ENCODE measurements at places on chromosomes 2 and 18.
A peak's percentile ranks its signal among the peaks of the same experiment; 100 is the strongest.

- no peak for DNase-seq
Observed at GRCh38 chr18:70420146-70420898, 131.5 kb downstream of the SOCS6 start.

DNA sequence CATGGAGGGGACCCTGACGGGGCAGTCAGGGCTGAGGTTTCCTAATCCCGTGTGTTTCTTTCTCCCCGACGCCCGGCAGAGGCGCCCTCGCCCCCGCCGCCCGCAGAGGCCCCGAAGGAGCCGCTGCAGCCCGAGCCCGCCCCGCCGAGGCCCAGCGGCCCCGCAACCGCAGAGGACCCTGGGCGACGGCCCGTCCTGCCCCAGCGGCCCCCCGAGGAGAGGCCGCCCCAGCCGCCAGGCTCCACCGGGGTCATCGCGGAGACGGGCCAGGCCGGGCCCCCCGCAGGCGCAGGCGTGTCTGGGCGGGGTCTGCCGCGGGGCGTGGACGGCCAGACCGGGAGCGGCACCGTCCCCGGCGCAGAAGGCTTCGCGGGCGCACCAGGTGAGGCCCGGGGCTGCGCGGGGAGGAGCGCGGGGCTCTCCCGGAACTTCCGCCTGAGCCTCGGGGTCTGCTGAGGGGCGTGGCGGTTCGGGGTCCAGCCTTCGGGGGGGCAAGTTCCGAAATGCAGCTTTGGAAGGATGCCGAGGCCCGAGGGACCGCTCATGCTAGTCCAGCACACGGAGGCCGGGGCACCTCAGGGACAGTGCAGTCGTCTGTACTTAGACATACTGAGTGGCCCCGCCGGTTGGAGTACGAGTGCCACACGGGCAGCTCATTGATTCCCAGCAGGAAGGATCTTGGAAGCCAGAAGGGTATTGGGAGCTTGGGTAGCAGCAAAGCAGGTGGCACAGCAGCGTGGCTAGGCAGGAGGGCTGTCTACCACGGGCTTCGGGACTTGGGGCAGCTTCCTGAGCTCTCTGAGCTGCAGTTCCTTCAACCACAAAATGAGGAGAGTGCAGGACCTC lies 60.1 kb downstream of the EMILIN2 start:
- peak; percentile 63 for DNase-seq

DNA sequence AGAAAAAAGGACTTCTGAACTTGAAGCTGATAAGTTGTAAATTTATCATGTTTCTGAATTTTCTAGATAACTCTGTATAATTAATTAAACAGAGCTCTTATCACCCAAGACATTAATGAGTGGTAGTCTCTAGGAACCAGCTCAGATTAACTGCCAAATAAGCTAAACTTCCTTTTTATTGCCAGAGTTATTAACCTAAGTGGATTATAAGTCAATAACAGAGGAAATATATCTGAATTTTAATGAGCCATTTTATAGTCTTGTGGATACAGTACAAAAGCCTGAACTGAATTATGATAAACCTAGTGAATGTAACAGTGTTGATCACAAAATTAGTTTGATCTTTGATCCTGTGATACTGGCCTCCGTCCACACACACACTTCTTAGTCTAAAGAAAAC lies 111.5 kb downstream of the COMMD1 start:
- no peak for DNase-seq

DNA sequence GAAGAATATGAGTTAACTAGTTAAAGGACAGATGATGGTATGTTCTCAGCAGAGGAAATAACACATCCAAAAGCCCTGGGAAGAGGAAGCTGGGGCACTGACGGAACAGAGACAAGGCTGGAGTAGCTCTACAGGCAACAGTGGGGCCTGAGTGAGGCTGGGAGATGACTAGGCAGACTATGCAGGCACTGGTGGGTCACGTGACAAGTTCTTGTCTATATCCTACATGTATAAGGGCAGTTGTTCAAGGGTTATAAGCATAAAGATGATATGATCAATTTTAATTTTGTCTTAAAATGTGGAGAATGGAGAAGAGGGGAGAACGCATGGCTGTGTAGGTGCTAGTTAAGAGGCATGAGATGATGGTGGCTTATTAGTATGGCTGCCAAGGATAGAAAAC lies 68.6 kb downstream of the KCNS3 start:
- no peak for DNase-seq

DNA sequence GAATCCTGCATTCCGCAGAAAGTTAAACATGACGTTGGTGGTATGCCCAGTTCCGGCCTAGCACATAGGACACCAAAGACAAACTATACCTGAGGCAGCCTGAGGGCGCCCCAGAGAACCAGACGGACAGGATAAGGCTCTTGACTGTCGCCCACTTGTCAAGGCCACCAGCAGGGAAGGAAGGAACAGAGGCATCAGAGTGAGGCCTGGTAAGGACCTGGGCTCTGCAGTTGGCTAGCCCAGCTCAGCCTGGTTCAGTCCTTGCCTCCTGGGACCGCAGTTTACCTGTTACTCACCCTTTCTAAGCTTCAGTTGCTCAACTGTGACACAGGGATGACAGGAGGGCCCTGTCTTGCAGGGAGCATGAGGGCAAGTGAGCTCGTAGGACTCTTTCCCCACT lies 82.1 kb downstream of the ACTR2 start:
- DNase-seq: peak; percentile 4

- peak; percentile 13 for DNase-seq
Observed at GRCh38 chr2:230627806-230628724, 84.6 kb upstream of the CAB39 start.

- DNase-seq: no peak
Observed at GRCh38 chr2:44310287-44310686, 35.0 kb downstream of the SLC3A1 start.

GRCh38 chr2:59025157-59025757 lies 784.1 kb upstream of the FANCL start:
- DNase-seq: peak; percentile 14

GRCh38 chr2:167332358-167332757 lies 444.1 kb downstream of the XIRP2 start:
- DNase-seq: no peak

DNA sequence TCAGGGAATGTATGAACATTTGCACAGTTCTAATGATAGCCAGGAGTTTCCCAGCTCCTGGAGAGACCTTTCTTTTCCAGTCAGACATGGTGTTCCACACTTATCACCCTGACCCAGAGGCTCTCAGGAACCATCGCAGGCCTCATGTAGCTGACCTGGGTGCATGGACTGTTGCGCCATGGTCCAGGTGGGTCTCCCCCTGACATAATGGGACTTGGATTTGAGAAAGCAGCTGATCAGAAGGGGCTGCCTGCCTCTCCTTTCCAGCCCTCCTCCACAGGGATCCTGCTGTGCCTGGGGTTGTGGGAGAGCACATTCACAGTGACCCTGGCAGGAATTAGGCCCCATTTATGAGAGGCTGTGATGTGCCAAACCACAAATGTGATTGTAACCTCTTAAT lies 133.4 kb upstream of the ALPP start:
- DNase-seq: no peak

GRCh38 chr2:217834057-217834620 lies 168.7 kb downstream of the TNS1 start:
- no peak for DNase-seq

DNA sequence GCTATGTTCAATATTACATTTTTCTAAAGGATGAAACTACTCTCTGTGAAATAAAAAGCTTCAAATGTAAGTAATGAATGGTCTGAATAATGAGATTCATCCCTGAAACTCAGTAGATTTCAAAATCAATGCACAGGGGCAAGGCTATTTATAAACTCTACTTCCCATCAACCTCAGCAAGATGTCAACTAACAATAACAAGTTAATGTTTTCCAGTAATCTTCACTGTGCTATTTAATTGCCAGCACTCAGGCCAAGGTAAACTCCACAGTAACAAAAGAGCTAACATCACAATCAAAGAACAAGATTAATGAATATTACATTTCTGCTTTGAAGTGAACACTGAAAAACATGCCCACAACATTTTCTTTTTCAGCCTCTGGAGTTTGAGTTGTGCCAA lies 144.3 kb upstream of the ZFP36L2 start:
- DNase-seq: peak; percentile 47

DNA sequence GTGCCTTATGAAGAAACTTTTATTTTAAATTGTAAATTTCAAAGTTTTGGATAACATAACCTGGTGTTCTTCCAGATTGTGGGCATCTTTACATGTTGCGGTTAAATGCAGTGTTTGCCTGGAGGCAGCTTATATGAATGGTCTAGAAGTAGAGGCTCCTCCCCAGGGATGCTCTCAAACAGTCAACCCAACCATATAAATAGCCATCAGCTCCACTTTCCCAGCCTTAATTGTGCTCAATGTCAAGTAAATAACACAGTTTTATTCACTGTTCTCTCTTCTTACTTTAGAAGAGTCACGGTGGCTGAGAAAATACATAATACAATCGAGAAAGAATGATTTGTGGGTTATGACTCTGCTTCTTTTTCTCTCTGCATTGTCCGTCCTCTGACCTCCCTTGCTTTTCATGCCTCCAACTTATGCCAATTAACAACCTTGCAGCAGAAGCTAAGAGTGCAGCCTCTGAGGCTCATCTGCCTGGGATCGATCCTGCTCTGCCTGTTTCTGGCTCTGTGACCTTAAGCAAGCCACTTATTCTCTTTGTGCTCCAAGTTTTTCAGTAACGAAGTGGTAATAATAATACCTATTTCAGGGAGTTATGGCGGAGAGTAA lies 100.3 kb downstream of the DAW1 start:
- peak; percentile 83 for DNase-seq

DNA sequence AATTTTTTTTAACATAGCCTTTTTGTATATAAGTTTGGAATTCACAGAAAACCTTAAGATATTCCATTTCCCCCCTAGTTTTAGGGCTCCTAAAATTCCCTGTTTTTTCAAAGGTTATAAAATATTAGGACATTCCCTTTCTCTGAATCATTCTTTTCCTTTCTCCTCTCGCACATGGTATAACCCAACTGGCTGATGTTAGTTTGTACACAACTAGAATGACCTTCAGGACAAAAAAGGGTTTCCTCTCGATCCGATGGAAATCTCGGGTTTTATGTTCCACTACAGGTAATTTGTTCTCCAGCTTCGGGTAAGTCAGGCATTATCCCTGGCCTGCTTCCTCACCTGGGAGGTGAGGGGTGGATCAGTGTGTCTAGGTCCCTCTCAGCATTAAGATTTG lies 215.1 kb downstream of the LDLRAD4 start:
- no peak for DNase-seq

- no peak for DNase-seq
Observed at GRCh38 chr18:2617401-2617998, 38.0 kb upstream of the SMCHD1 start.

GRCh38 chr2:178005756-178006155 lies 66.8 kb downstream of the PDE11A start:
- DNase-seq: no peak

DNA sequence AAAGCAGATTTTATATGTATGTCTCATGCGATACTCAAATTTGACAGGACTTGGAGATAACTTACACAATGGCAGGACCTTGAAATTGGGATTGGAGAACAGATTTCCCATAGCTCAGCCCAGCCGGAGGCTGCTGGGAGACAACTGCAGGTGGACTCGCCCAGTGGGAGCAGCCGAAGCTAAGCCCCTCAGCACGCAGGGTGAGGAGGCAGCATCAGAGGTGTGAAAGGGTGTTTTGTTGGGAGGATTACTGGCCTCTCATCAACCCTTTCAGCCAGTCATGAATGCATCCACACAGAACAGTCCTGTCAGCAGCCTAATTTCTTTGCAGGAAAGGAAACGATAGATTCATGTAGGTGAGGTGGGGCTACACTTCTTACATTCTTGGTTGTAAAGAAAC lies 110.4 kb upstream of the DYNAP start:
- DNase-seq: no peak

DNA sequence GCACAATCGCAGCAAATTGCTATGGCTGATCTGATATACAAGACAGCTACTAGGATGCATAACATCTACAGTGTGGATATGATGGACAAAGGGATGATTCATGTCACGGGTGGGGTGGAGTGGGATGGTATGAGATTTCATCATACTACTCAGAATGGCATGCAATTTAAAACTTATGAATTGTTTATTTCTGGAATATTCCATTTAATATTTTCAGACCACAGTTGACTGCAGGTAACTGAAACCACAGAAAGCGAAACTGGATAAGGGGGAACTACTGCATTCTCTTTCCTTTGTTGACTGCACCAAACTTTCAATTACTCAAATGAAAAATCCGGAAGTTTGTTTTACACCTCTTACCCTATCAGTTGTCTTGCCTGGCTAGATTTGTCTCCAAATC lies 94.4 kb upstream of the NEUROD1 start:
- no peak for DNase-seq

GRCh38 chr18:10930076-10930475 lies 219.3 kb downstream of the PIEZO2 start:
- DNase-seq: no peak

GRCh38 chr2:102708847-102709559 lies 52.8 kb upstream of the TMEM182 start:
- no peak for DNase-seq

GRCh38 chr2:181575650-181576025 lies 81.3 kb downstream of the CERKL start:
- DNase-seq: peak; percentile 7

DNA sequence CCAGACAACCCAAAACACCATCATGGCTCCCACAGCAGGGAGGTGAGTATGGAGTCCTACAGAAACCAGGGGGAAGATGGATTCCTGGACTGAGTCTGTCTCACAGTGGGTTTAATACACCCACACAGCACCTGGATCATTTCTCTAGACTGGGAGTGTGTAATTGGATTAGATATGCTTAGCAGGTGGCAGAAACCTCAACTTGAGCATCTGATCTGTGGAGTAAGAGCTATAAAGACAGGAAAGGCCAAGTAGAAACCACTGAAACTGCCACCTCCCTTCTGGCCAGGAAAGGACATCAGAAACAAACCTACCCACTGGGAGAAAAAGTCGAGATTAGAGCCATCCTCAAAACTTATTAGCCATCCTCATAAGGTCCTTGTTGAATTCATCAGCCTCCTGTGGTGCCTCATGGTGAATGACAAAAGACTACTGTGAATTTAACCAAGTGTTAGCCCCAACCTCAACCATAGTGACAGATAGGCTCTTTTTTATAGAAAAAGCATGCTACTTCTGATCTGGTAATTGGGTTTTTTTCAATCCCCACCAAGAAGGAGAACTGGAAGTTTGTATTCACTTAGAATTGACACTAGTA lies 28.1 kb upstream of the CHST9 start:
- no peak for DNase-seq

DNA sequence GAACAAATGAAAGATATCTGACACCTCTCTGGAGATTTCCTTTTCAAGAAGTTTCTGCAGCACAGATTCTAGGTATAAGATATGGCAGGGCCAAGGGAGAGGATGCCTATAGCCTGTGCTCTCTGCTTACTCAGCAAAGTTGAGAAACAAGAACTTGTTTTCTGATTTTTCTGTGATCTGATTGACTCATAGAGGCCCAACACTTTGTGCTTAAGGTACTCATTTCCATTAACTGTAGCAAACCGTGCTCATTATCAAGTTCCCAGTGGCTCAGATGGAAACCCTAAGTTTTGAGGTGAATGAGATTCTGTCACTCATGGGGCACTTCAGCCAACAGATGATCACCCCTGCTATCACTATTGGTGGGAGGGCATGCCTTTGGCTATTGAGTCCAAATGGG lies 124.3 kb downstream of the SP100 start:
- DNase-seq: no peak

All from NCI-H345 (cell line).